Left colon (tissue), 2 donors: ENCODE measurements at places on chromosomes 12 and 14. TPM values are rescaled to one million over a fixed set of nuclear protein-coding genes. Genes with fewer than 3 reads are reported as not detected.

The VDR gene
- total RNA-seq: 143 TPM

The GOLGA5 gene
- 44.1 TPM for total RNA-seq

The SPIC gene
- total RNA-seq: 0.39 TPM

- DNase-seq: no peak
Observed at GRCh38 chr12:123149088-123149487, 1.8 kb downstream of the PITPNM2 start.

DNA sequence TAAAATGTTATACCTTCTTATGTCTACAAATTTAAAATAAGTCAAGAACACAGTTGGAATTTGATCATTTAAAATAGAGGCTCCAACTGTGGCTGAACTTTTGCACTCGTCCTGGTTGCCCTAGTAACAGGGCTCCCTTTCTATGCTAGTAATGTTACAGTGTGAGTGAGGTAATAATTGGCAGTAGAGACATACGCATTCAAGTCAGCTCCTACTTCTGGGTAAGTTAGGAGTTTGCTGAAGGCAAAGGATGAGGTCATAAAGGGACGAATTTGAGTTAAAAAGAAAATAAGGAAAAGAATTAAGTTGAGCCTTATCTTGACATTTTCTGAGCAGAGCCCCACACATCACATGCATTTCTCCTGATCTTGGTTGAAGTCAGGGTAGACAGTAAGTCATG lies 129.1 kb downstream of the TMEM117 start:
- no peak for DNase-seq

- no peak for DNase-seq
Observed at GRCh38 chr14:76713121-76713520, 48.1 kb upstream of the VASH1 start.
